ENCODE measurements at places on chromosomes 12 and 14. TPM values are rescaled to one million over a fixed set of nuclear protein-coding genes. Genes with fewer than 3 reads are reported as not detected.

ABCC9 gene
- 72.6 TPM for polyA plus RNA-seq

CORO1C gene
- polyA plus RNA-seq: 85.2 TPM

PLXNC1 gene
- 12.2 TPM for polyA plus RNA-seq

PPFIBP1 gene
- 33.5 TPM for polyA plus RNA-seq

RNASE3 gene
- 0.80 TPM for polyA plus RNA-seq

TAS2R10 gene
- polyA plus RNA-seq: 0.53 TPM

MSRB3 gene
- 42.5 TPM for polyA plus RNA-seq

HOXC12 gene
- 0.30 TPM for polyA plus RNA-seq

IL25 gene
- polyA plus RNA-seq: not detected

ISCU gene
- 88.4 TPM for polyA plus RNA-seq
